ENCODE measurements at places on chromosomes 5 and 9. TPM values are rescaled to one million over a fixed set of nuclear protein-coding genes. Genes with fewer than 3 reads are reported as not detected.

DNA sequence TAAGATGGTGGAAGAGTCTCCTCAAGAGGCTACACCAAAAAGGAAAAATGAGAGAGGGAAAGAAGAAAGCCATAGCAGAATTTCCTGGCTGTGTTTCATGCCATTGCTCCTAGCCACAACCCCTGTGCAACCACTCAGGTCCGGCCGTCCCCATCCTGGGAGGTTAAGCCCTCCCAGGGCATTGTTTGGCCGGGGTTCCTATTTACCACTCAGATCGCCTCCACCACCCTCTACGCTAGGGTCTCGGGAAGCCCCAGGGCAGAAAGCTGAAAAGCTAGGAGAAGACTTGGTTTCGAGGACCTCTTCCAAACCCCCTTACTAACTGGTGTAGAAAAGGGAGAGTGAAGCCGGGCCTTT lies 715 bp downstream of the RC3H2 start:
- ATAC-seq = peak; percentile 28

The SNX24 gene
- total RNA-seq = 9.5 TPM

- ATAC-seq = no peak
These were observed 109.4 kb upstream of the MVB12B start for GRCh38 chr9:126217250-126217653.

DNA sequence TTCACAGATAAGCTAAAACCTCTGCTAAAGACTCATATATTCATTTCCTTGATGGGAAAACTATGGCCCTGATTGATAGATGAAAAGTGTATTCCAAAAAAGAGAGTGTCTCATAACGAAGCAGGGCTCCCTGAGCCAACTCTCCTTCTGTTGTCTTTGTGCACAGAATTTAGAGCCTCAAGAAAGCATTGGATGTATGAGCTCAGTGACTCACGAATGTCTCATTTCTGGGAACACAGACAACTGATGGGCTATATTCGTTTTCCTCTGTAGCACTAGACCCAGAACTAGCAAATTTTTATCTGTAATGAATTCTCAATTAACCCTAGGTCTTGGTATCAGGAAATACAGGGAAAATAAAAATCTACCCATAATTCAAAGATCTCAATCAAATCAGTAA lies 88.4 kb downstream of the LMNB1 start:
- no peak for ATAC-seq

- ATAC-seq = no peak
These were observed 1.4 kb upstream of the ENC1 start for GRCh38 chr5:74641735-74642542.

The DNM1 gene
- 9.2 TPM for total RNA-seq

The PRLR gene
- not detected for total RNA-seq

GRCh38 chr5:98483301-98483685 lies 290.2 kb upstream of the RGMB start:
- no peak for ATAC-seq

DNA sequence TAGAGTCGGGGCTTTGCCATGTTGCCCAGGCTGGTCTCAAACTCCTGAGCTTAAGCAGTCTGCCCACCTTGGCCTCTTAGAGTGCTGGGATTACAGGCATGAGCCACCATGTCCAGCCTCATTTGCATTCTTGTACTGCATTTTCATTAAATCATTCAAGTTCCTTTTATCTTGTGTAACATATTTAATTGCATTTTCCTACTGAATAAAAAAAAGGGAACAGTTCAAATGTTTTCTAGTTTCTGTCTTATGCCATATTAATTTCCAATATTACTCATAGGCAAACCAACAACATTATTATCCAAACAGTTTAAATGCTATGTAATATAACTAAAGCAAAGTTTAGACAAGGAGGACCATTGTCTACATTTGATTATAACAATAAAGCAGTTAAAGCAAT lies 6.1 kb downstream of the SLC31A1 start:
- ATAC-seq = no peak

- no peak for ATAC-seq
These were observed 37.2 kb upstream of the COL15A1 start for GRCh38 chr9:98906273-98907040.

DNA sequence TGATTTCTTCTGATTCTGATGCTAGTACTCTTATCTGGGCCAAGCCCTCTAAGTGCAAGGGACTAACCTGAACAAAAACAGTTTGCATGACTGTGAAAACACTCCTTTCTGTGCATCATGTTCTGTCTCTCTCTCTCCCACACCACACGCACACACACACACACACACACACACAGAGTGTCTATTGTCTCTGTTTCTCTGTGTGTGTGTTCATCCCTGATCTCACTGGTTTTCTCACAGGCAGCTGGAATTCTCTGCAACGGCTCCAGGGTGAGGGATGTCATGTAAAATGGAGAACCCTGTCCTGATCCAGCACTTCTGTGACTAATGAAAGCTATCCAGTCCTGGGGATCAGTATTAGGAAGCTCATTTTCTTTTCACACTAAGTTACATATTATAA lies 453.1 kb upstream of the RGMB start:
- no peak for ATAC-seq

GRCh38 chr9:97593960-97594359 lies 39.2 kb downstream of the TSTD2 start:
- no peak for ATAC-seq

- ATAC-seq = no peak
These were observed 31.8 kb upstream of the PLCXD3 start for GRCh38 chr5:41542183-41542582.

GRCh38 chr5:161410640-161411039 lies 135.9 kb downstream of the GABRB2 start:
- ATAC-seq = no peak

DNA sequence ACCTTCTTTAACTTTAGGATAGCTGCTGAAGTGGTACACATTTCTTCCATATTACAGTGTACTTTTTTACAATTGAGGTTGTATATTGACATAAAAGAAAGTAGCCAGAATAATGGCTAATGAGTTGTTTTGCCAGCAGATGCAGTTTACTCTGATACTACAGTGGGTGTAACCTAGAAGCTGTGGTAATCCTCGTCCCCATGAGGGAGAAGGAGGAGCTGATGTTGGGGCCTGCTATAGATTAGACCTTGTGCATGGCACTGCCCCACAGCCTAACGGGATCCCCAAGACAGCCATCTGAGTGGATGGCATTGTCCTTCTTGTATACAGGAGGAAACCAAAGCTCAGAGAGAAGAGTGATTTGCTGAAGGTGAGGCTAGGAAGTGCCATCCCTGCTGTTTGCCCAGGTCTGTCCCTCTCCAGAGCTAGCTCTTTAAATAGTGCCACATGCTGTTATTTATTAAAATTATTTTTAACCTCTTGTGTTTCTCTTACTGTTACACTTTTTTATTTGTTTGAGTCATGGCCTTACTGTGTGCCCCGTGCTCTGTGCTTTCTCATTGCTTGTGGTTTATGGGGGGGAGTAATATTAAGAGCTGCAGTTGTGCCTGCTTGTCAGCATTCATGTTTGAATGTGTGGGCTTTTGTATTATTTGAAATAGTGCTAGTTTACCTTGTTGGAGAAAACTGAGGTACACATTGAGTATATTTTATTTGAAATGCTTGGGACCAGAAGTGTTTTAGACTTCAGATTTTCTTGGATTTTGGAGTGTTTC lies 65.3 kb downstream of the ICE1 start:
- ATAC-seq = no peak

DNA sequence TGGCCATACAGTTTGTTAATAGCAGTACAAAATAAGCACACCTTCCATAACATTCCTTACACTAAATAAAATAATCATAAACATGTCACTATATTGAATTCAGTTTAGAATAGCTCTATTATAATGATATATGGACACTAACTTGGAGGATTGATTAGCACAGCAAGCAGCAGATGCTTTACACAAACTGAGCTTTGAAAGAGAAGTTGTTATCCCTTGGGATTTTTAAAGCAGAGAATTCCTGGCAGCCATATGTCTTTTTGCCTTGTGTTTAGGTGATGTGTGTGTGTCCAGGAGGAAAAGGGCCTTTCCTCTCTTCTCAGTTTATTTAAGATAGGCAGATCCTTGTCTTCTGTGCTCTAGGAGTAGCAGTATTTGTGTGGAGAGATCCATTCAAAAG lies 232.2 kb upstream of the GRIN3A start:
- no peak for ATAC-seq

DNA sequence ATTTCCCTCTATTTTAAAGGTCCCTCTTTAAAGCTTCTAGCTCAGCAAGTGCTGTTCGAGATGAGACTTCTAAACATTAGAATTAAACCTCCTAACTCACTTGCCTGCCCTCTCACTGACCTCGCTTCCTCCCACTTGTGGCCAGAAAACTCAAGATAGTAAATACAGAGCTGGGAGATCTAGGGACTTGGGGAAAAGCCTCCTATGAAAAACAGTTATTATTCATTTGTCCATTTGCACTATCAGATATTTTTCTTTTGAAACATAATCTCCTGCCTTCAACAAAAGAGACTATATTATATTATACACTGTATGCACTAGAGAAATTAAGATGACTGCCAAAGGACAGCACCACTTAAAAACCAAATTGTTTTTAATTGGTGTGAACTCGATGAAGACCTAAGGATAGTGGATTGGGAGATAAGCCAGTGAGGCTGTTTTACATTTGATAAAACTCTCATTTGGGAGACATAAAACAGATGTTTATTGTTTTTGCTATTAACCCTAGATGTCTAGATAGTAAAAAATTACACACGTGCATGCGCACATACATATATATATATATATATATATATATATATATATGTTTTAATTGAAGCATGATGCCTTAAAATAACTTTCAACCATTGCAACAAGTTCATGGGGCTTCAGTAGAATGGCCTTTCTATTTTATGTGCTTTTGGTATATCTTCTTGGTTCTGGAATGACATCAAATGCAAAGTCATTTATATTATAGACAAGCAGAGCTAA lies 229.4 kb downstream of the ADAMTSL1 start:
- ATAC-seq = no peak

- ATAC-seq = peak; percentile 35
These were observed at the start of gene ENTPD8 for GRCh38 chr9:137441289-137441934. Gene ENTPD8, minus strand, starts transcription at chr9:137441357. Its CDS starts 3,072 bp downstream, at chr9:137438285.

GRCh38 chr9:123081824-123082223 lies 48.4 kb downstream of the GPR21 start:
- ATAC-seq = no peak

The ARAP3 gene
- 7.1 TPM for total RNA-seq

The CAMK2A gene
- not detected for total RNA-seq

The EPB41L4A gene
- total RNA-seq = 0.30 TPM

DNA sequence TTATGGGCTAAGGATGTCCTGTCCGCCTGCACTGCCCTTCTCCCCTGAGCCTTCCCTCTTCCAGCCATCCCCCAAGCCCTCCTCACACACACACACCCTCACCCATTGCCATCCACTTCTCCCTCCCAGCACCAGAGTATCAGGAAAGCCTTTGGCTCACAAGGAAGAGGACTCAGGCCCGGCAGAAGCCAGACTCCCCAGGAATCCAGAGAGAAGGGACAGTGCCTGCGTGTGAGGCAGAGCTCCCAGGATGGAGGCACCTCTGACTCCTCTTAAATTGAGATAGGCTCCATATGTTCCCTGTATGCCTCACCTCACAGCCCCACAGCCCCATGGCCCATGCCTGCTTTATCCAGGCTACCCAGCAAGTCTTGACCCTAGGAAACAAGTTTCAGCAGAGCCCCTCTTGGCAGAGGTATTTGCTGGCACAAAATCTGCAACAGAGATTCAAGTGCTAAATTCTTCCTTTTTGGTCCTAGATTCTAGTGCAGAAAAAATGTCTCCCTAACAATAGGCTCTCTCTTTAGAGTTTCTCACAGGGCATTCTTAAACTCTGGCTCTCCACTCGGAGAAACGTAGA lies 761 bp downstream of the IL17B start:
- ATAC-seq = no peak

The CCL27 gene
- 0.78 TPM for total RNA-seq

The CDHR2 gene
- total RNA-seq = 0.50 TPM

- ATAC-seq = no peak
These were observed 1.5 kb downstream of the ST6GALNAC4 start for GRCh38 chr9:127915325-127915752.

DNA sequence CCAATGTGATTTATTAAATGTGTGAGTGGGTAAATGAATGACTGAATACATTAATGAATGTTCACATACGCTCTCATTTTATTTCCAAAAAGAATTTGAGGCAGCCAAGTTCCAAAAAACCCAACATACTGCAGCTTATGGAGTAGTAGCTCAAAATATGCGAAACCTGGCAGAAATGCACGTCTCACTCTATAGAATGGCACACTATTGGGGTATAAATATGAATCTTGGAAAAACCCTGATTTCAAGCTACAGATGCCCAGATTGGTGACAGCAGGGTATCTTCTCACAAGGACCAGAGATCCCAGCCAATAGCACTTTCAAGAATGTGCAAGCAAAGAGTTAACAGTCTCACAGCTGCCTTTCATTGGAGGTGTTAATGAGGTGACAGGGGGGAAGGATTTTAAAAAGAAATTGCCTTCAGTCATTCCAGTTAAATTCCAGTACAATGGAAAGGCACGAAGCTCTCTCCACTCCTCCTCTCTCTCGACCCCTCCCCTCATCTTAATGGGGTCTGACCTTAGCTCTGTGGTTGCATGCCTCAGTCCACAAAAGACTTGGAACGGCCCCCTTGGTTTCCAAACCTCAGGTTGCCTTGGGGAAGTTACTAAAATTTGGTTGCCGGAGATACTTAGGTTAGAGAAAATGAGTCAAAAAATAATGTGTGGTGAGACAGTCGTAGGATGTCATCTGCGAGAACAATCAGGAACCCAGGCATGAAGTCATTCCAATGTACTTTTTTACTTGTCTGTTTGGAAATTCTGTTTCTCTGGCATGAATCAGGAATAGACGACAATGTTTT lies 307.4 kb downstream of the NFIB start:
- no peak for ATAC-seq

- no peak for ATAC-seq
These were observed 37.0 kb downstream of the HACD4 start for GRCh38 chr9:20994486-20994885.

DNA sequence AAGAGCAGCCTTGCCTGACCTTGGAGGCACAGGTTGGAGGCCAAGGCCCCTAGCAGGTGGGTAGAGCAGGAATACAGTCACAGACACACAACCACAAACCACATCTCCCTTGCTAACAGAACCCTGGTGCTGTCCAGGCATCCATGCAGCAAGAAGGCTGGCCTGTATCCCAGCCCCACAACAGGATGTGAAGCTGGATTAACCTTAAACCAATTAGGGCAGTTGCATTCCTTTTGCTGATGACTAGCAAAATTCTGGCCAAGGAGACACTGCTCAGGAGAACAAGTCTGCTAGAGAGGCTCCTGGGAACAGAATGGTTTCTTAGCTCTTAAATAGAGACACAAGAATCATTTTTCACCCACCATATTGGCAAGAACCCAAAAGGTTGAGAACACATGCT lies 97.8 kb downstream of the C5orf15 start:
- ATAC-seq = no peak

DNA sequence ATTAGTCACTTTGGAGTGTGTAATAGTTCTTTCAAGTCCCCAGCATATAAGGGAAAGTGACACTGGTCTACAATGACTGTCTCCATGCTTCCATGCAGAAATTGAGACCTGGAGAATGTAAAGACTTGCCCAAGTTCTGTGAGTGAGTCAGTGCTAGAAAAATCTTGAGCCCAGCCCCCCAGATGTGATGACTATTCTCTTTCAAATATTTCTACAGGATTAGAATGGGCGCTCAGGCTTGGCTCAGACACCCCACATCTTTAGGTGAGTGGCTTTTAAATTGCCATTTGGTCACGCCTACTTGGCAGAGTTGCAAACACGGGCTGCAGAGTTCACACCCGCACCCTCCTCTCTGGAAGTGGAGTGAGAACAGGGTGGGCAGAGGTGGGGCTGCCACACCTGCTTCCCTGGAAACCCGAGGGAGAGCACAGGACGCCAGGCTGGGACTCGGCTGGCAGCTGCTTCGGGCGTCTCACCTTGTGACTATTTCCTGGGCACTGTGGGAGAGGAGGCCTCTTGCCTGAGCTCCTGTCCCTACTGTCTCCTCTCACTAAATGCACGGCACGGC lies 37.6 kb downstream of the ROPN1L start:
- ATAC-seq = no peak
